ENCODE measurements at places on chromosomes 1 and 21. TPM values are rescaled to one million over a fixed set of nuclear protein-coding genes. Genes with fewer than 3 reads are reported as not detected.

GRCh38 chr1:192628396-192629057 is 7.4 kb upstream of the RGS13 start:
- DNase-seq: no peak

DNA sequence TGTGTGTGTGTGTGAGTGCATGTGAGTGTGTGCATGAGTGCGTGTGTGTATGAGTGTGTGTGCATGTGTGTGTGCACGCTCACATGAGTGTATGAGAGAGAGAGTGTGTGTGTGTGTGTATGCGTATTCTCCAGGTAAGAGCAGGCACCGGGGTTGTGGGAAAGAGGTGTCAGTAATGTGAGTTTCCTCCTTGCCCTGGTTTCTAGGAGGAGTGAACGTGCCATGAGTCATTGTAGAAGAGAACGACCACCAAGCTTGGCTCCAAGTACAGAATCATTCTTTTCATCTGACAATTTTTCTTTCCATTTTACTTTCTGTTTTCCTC is 79.1 kb downstream of the POFUT2 start:
- no peak for DNase-seq

CD52 gene
- 411 TPM for total RNA-seq

- DNase-seq: no peak
These were observed 1.3 kb downstream of the GPR3 start for GRCh38 chr1:27393641-27394281.

- DNase-seq: no peak
These were observed 4.1 kb upstream of the HPCA start for GRCh38 chr1:32881871-32882850.

DNA sequence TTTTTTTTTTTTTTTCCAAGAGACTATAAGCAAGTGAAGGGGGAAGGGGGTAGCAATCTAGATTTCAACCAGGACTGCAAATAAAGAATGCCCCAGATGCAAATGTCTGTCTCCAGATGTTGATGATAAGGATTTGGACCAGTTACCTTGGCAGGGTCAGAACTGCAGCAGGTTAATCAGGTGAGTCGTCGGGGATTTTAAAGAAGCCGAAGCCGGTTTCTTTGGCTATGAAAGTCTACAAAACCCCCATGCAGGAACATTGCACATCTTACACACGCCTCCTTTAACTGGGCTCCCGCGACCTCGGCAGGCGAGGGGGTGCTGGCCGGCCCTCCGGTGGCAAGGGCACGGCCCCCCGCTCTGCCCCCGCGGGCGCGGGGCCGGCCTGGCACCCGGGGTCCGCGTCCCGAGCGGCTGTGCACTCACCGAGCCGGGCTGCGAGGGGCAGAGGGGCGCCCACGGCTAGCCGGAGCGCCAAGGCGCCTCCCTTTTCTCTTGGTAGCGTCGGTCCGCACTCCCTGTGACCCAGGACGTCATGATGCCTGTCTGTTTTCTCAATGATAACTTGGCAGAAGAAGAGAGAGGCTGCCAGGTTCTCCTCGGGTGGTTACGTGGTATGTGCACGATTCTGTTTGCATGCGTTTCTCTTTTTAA is 366.3 kb upstream of the ESRRG start:
- no peak for DNase-seq

DNA sequence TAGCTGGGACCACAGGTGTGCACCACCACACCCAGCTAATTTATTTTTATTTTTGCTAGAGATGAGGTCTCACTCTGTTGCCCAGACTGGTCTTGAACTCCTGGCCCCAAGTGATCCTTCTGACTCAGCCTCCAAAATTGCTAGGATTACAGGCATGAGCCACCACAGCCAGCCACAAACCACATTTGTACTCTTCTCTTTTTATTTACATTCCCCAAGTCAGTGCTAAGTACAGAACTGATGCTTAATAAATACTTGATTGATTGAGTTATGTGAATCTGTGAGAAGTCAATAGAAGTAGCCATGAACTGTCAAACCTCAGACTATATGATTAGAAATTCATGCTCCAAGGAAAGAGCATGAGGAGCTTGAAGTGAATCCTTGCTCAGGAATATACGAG is 48.5 kb upstream of the S1PR1 start:
- DNase-seq: no peak

Data from activated T-helper 1 cell treated with anti-CD3 and anti-CD28 coated beads, Interleukin-12 subunit alpha, Interleukin-12 subunit beta, Interleukin-2, Interleukin-4 antibody, amounts not matched to agents 30 ng/mL and 10 ng/mL and 1 ng/mL, durations not matched to agents 14 hours and 24 hours and 36 hours (primary cell).